ENCODE measurements at places on chromosomes 2 and 18.

GRCh38 chr18:7177116-7177744 is 53.7 kb upstream of the LRRC30 start:
- DNase-seq: peak; percentile 14

GRCh38 chr2:11343650-11344341 is 640 bp downstream of the ROCK2 start:
- peak; percentile 8 for DNase-seq

GRCh38 chr18:57843386-57843785 is 40.3 kb upstream of the ATP8B1 start:
- no peak for DNase-seq

- no peak for DNase-seq
Observed at GRCh38 chr2:182977463-182977862, 60.8 kb downstream of the NCKAP1 start.

- no peak for DNase-seq
Observed at GRCh38 chr2:61712060-61712459, 141.8 kb downstream of the FAM161A start.

- no peak for DNase-seq
Observed at GRCh38 chr2:239917125-239917956, 107.8 kb downstream of the NDUFA10 start.

- no peak for DNase-seq
Observed at GRCh38 chr18:75343389-75343788, 84.1 kb downstream of the SMIM21 start.

DNA sequence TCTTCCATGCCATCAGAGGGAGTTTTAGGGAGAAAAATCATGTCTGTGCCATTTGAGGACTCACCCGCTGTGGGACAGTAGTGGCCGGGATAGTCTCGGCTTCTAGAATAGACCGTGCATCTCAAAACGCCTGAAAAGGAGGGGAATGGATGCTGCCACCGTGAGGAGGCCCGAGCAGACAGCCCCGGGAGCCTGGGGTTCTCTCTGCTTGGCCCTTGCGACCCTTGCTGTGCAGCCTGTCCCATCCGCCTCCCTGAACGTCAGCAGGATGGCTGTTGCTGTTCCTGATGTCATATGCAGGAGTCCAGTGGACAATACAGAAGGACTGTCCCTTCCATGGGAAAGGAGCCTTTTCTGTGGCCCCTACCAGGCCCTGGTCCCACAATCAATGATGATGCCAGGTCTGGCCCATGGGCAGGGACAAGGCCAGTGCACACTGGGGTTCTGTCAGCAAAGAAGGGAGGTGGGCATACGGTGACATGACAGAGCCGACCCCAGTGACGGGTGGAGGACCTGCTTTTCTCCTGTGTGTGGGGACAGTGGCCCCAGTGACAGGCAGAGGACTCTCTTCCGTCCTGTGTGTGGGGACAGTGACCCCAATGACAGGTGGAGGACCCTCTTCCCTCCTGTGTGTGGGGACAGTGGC is 58.8 kb downstream of the ACKR3 start:
- DNase-seq: no peak

DNA sequence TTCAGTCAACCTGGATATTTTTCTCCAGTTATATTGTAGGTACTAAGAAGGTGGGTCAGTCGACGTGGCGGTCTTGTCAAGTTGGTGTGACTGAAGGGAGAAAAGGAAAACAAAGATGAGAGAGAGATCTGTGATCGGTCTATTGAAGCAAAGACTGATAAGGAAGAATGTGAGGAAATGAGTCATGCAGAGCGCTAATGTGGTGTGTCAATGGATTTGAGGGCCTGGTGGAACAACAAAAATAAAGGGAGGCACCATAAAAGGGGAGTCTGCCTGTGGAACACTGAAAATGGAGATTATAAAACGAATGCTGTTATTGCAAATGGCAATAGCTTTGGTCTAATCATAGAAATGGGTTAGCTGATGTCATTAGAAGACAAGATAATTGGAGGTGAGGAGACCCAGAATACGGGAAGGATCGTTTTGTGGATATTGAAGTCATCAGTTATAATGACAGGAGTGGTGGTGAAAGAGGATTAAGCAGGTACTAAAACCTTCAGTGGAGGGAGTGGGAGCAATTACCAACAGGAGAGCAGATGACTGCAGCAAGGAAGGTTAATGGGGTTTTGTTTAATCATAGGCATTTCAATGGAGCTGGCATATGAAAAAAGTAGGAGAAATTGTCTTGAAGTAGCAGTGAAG is 599.1 kb upstream of the FSHR start:
- no peak for DNase-seq

GRCh38 chr18:45782662-45783061 is 42.8 kb upstream of the SIGLEC15 start:
- no peak for DNase-seq

DNA sequence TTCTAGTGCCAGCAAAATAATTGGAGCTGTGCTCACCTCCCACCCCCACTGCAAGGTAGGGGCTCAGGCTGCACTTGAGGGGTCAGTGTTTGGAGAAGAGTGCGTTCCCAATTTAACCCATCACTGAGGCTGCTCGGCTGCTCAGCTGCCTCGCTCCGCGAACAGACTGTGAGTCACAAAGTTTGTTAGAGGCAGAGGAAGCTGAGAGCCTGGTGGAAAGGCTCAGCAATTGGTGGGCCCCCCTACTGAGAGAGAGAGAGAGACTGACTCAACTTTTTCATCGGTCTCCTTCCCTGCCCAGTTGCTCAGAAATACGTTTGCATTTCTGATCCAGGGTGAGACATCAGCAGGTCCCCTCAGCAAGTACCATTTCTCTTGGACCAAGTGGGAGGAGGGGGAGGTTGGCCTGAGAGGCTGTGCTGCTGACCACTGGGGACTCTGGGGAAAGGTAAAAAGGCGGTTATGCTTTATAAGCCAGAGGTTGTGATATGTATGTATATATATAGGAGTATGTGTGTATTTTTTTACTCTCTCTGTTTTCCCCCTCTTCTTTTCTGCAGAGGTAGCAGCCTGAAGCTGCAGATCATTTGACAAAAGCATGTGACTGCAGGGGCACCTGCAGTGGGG is 1.5 kb downstream of the EFR3B start:
- no peak for DNase-seq

- DNase-seq: no peak
Observed at GRCh38 chr2:5763531-5763930, 71.3 kb downstream of the SOX11 start.

DNA sequence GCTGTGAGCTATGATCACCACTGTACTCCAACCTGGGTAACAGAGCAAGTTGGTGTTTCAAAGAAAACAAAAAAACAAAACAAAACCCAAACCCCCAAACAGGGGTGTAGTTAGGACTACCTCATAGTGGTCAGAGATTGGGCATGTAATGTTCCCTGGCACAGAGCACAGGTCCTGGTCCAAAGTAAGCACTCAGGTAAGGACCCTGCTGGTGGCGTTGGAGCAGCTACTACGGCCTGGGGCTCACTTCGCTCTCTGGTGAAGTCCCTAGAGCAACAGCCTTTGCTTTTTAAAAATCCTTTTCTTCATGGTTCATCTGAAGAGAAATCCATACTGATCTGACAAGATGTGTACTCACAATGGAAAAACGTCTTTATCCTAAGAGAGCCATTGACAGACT is 130.4 kb downstream of the ZNF236 start:
- DNase-seq: no peak

DNA sequence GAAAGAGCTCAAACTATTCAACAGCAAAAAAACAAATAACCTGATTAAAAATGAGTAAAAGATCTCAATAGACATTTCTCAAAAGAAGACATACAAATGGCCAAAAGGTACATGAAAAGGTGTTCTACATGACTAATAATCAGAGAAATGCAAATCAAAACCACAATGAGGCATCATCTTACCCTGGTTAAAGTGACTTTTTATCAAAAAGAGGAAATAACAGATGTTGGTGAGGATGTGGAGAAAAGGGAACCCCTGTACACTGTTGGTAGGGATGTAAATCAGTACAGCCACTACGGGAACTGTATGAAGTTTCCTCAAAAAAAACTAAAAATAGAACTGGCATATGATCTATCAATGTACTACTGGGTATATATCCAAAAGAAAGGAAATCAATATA is 39.8 kb upstream of the TMEM163 start:
- DNase-seq: no peak

DNA sequence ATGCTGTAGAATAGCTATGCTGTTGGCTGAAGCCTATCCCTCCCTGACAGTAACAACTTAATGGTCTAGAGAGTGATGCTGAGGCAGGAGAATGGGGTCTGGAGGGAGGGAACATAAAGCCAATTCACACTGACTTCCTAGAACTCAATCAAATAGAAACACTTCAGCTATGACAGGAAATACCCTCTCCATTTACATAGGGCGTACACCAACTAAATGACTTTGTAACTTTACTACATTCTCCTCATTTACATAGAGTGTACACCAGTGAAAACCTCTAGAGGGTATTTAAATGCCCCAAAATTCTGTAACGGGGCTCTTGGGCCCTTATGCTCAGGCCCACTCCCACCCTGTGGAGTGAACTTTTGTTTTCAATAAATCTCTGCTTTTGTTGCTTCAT is 41.5 kb downstream of the YPEL5 start:
- no peak for DNase-seq

- DNase-seq: no peak
Observed at GRCh38 chr18:59959606-59960005, 59.8 kb downstream of the PMAIP1 start.

DNA sequence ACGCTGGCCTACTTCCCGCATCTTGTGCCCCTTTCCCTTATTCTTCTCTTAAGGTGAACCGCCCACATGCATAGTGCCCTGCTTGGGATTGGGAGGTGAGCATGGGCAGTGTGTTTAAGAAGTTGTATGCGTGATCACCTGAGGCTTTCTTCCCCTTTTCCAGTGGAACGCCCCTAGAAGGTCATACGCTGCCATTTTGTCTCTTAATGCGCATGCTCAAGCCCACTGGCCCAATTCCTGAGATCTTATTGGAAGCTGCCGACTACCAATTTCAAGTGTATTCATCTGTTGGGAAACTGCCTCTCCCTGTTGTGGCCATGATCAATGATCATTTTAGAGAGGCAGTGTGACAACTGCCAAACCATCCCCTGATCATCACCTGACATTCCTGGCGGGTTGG is 3.3 kb upstream of the CETN1 start:
- DNase-seq: no peak

DNA sequence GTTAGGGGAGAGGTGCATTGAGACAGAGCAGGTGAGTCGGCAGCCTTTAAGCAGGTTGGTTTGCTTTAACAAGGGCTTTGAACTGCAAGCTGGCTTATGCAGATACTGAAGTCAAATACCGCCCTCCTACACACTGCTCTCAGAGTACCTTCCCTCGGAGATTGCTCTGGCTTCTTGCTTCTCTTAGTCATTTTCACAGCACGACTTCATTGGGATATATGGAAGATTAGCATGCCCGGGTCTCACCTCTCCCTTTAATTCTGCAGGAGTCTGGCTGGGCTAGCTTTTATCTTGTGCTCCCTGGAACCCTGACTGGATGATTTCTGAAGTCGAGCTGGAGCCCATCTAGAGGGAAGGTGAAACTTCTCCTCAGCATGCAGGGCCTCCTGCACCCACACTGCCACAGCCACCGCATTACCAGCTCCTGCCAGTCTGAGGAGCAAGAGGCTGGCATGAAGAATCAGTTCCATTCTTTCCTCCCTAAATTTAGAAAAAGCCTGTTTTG is 395.5 kb upstream of the HNRNPA3 start:
- no peak for DNase-seq

DNA sequence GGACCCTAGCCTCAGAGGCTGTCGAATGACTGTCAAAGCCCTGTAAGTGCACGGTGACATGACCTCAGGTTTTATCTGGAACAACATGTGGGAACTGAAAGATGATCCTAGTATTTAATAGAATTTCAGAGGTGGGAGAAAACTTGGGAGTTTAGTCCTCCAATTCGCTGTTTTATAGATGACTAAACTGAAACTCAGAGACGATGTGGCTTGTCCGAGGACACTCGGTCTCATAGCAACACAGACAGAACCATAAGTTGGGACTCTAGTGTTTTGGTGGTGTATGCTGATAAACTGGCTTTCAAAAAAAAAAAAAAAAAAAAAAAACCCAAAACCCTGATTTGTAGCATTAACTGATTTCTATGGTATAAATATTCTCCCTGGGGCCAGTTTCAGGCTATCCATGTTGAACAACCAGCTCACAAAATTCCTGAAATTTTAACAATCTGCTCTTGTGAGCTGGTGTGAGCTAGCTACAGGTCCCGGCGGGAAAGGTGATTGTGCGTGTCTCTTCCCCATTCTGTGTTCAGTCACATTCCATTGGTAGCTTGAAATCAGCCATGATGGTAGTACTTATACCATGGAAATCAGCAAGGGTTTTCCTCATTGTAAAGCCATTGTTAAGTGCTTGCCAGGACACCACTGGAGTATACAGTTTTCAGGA is 195.5 kb upstream of the EPAS1 start:
- no peak for DNase-seq

DNA sequence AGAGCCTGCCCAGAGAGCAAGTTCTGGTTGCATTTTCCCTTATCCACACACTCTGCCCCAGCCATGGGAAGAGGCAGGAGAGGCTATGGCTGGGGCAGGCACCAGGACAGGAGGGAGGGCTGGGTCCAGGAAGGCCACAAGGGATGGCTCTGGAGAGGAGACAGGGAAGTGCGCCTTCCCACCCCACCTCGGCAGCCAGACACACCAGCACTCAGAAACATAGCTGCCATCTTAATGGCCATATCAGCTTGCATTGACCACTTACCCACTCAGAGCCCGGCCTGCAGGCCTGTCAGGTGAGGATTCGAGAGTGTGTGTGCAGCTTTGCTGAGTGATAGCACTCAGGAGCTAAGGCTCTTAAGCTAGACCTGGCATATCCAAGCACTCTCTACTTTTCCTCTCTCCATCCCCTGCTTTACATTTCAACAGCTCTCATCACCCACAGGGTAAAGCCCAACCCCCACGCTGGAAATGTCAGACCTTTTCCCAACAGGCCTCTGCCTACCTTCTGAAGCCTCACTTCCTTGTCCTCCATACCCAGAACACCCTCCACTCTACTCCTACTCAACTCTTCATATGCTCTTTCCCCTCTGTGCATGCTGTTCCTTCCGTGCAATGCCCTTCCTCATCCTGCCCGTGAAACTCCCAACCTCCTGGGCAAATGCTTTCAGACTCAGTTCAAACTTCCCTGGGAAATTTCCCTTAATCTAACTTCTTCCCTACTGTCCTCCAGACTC is 147.9 kb downstream of the TNS1 start:
- DNase-seq: no peak

DNA sequence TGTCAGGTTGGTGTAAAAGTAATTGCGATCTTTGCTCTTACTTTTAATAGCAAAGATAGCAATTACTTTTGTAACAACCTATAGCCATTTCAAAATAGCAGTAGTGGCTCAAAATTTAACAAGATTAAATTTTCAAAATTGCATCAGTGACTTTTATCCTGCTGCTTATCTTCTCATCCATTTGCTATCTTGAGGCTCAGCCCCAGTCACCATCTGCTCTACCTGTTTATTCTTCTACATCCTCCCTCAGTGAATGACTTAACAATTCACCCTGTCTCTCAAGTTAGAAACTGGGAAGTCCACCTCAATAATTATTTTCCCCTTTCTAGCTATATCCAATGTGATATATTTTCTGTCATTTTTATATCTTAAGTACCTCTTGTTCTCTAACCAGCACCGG is 148.6 kb upstream of the ZNF804A start:
- no peak for DNase-seq

GRCh38 chr2:222887124-222887523 is 26.3 kb downstream of the ACSL3 start:
- DNase-seq: no peak

All from NCI-H1092 (cell line).